Stimulated activated naive CD4-positive, alpha-beta T cell treated with Interleukin-2 at 50 U/mL for 16 hours (primary cell): ENCODE measurements at places on chromosomes 13 and 19.
A peak's percentile ranks its signal among the peaks of the same experiment; 100 is the strongest.

- no peak for DNase-seq
These were observed 156.2 kb downstream of the PCCA start for GRCh38 chr13:100245104-100245503.

GRCh38 chr13:111404746-111405145 is 84.3 kb downstream of the TEX29 start:
- no peak for DNase-seq

GRCh38 chr13:48074006-48074405 is 20.9 kb downstream of the MED4 start:
- DNase-seq: no peak

GRCh38 chr19:53991224-53992113 is at the start of gene CACNG6:
TSS of gene CACNG6 (plus strand) at chr19:53991637. CDS start at chr19:53992878, 1,241 bp downstream.
- no peak for DNase-seq

GRCh38 chr13:100344544-100344943 is 244.0 kb downstream of the GGACT start:
- DNase-seq: no peak

DNA sequence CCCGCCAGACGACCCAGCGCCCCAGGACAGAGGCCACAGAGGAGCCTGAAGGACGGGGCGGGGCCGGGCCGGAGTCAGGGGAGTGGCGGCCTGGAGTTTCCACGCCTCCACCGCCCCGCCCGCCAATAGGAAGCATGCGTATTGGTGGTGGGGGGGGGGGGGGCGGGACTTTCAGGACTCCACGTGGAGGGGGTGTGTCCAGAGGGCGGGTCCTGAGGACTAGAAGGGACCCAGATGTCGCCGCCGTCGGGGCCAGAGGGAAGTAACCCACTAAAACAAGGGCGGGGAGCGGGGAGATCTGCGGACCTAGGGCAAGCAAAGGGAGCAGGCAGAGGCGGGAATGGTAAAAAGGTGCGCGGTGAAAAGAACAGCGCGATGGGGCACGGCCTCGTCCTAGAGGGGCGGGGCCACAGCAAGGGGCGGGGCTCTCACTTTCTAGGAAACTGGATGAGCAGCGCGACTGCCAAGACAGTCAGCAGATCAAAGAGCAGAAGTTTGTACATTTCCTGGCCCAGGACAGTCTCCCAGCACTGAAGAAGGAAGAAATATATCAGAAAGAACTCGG is 2.8 kb upstream of the LENG1 start:
- peak; percentile 82 for DNase-seq

DNA sequence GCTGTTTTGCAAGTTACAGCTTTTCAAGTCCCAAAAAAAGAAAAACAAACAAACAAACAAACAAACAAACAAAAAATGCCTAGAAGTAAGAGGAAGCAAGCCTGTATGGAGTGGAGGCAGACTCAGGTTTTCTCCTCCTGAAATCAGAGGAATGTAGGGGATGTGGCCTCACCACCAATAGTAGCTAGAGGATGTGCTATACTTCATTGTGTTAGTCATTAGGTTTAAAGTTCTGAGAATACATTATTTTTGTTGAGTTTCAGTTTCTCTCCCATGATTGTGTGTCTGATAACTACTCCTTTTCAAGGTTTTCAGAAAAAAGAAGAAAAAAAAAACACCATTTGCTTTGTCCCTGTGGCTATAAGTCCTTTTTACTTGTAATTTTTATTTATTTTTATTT is 524.5 kb downstream of the GPC6 start:
- DNase-seq: no peak

DNA sequence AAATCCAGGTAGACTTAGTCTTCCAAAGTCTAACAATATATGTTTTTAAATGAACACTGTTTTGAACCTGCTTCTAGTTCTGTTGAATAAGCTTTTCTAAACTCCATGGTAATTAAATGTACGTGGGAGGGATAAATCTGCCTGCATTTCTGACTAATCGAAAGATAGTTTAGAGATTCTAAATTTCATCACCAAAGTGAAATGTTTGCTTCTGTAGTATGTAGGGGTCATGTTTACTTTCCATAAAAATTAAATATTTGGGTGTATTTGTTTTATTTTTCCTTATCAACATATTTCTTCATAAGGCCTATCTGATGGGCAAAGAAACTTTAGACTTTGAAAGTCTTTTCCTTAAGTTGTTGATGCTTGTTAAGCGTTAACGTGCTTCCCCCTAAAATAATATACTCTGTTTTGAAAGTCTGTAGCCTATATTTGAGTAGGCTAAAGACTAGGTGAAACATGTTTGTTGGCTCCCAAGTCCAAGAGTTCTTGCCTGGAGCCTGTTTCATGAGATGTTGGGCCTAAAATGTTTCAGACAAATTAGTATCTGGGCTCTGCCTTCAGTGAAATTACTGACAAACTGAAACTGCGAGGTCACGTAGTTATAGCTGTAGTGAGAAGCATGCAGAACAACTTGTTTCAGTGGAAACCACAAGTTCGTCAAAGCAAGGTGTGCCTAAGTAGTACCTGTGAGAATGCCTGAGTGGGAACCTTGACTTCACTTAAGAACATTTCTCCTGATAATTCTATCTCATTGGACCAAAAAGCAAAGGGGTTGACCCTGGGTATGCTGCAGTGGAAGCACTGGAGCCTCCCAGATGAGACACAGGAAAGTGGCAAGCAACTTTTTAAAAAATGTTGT is 126.2 kb downstream of the LMO7 start:
- no peak for DNase-seq

DNA sequence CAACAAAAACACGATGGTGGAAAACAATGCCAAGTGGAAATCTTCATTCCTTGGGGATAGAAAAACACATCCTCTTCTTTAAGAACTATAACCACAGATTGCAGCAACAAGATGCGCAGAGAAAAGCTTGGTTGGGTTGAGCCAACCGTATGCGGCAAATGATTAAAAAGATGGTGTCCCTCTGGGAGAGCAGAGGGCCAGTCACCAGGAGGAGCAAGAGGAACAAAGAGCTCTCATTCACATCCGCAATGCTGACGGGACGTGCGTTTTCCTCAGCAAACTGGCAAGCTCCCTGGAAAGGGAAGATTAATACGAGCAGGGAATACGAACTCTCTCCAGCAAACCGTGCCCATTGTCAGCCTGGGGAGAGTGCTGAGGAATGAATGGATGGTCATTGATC is 141.6 kb downstream of the KATNAL1 start:
- DNase-seq: no peak

- DNase-seq: no peak
These were observed 39.3 kb downstream of the SIGLEC7 start for GRCh38 chr19:51181377-51181912.

DNA sequence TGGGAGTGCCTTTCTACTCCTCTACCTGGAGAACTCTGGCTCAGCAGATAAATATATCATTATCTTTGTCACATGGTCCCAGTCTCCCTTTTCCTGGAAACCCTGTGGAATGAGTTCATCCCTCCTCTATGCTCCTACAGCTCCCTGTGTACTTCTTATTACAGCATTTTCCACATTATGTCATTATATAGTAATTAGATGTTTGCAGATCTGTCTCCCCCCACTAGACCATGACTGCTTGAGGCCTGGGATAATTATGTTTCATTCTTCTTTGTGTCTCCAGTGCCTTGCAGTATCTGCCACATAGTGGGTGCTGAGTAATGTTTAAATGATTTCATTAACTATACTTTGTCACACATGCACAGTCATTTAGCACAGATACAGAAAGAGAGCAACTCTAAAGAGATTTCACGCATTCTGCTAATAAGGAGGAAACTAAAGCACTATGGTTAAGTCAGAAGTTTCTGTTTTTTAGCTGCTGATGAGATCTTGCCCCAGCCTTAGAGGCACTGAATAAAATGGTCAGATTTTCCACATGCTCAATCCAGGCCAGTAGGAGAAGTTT is 66.1 kb upstream of the DIAPH3 start:
- DNase-seq: no peak
